ENCODE measurements at places on chromosomes 6 and 20.

GRCh38 chr20:1391640-1392442 lies 1.0 kb downstream of the FKBP1A start:
- peak; percentile 37 for DNase-seq

- DNase-seq = no peak
Observed at GRCh38 chr20:38120625-38120988, 44.5 kb downstream of the TGM2 start.

GRCh38 chr6:136213853-136214252 lies 36.3 kb downstream of the MTFR2 start:
- no peak for DNase-seq

DNA sequence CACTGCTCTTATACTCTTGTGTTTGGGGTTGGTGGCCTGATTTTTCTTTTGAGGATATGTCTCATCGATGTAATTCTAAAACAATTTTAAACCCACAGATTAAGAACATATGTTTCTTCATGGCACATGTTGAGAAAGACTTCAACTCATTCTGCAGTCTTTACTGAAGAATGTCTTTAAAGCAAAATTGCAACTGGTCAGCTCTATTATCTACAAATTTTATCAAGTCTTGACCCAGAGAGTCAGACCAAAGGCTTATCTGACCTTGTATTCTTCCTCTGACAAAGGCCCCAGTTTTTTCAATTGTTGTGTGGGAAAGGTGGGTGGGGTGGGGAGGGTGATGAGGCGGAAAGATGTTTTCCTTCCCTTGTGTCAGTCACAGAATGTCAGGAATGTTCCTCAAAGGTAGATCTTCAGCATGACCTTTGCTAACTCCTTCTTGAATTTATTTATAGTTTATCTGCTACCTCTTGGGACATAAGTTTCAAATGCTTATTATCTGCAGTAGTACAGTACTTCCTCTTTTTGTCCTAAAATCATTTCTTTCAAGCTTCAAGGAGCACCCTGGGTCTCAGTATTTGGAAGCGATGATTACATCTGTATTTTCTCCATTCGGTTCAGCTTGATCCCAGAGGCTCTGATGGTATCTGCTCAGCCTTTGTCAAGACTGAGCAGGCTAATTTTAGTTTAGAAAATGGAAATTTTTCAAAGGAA lies 63.2 kb upstream of the TIAM2 start:
- no peak for DNase-seq

DNA sequence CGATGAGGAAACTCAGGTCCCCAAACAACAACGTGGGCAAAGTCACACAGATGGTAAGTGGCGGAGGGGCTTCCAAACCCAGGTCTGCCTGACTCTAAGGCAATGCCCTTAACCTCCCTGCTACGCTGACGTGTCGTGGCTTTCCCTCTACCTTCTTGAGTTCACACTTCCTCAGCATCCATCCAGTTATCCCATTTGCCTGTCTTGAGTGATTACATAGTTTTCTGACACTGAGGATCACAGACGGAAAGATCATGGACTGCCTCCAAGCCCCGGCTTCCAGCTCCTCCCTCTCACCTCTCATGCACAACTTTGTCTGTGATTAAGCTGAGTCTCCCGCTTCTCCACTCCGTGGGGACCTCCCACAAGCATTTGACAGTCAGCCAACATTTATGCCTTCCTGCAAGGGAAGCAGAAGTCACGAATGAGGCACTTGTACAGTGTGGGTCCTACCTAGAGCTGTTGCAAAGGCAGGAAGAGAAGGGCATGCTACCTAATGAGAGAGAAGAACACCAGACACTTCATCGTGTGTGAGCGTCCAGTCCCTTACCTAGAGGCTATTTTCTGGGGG lies 33.8 kb downstream of the TBC1D7 start:
- no peak for DNase-seq

- no peak for DNase-seq
Observed at GRCh38 chr20:14046534-14046933, 51.2 kb downstream of the MACROD2 start.

GRCh38 chr20:30812739-30813411 lies 444.6 kb upstream of the DEFB115 start:
- no peak for DNase-seq

DNA sequence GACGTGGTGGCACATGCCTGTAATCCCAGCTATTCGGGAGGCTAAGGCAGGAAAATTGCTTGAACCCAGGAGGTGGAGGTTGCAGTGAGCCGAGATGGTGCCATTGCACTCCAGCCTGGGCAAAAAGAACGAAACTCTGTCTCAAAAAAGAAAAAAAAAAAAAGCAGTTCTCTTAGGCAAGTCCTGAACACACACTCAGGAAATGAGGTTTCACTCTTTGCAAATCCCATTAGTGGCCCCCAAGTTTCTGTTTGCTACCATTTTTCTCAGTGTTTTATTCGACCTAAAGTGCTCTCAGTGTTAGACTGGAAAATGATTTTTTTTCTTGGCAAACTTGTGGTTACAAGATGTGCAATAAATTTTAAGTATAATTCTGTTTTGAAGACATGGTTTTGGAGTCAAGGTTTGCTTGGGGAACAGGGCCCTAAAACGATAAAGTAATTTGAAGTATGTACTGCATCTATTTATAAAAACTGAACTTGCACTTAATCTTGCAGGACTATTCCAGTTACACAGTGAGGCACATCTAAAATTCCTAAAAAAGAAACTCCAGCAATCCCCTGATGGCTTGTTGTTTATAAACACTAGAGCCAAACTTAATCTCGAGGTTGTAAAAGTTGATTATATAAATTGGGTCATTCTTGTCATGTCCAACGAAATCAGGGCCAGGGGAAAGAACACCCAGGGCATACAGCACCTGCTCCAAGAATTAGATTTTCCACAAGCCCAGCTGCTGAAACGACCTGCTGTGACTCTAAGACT lies 42.6 kb downstream of the MAP1LC3A start:
- no peak for DNase-seq

DNA sequence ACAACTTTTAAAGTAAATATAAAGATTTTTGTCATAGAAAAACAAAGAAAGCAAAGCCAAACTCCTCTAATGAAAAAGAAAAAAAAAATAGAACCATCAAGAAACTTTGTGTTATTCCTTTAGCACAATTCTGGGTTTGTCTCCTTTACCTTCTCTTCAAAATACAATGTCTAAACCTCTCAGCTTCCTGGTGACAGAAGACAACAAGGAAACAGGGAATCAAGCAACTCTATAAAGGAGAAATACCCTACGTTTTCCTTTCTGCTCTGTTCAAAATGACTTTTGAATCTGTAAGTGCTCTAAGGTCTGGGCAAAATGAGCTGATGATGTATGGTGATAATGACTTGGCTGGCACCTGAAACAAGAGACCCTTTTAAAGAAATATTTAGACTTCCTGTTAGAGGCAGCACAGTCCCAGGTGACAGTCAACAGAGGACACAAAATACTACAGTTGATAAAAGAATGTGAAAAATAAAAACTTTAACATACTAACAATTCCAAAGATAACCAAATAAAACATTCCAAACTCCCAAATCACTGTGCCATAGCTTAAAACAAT lies 101.4 kb downstream of the PRDM1 start:
- no peak for DNase-seq

- DNase-seq = no peak
Observed at GRCh38 chr6:42249279-42249678, 31.6 kb upstream of the MRPS10 start.

DNA sequence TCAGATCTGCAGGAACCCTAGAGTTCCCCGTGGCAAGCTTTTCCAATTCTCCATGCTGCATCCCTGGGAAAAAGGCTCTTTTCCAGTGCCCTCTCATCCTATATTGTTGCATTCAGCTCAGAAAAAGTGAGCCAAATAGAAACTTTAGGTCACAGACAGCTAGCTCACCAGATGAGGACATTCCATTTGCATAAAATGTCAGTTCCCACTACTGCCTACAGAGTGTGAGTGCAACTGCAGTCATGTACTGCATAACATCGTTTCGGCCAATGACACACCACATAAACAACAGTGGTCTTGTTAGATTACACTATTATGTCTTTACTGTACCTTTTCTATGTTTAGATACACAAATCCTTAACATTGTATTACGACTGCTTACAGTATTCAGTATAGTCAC lies 8.6 kb downstream of the HS3ST5 start:
- no peak for DNase-seq

GRCh38 chr20:39105551-39105950 lies 143.4 kb downstream of the DHX35 start:
- DNase-seq = no peak

DNA sequence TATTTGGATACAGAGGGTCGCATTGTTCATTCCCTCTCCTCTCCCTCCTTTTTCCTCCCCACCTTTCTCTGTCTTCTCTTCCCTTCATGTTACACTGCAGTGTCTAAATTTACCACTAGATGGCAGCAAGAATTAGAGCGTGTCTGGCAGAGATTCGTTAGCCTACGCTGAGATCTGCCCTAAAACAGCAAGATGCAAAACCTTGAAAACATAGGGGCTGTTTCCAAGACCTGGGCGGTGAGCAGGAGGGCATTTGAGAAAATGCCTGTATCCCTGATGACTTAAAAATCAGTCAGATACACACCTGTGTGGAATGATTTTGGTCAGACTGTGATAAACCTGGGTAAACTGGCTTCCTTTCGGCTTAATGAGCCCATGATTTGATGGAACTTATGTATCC lies 101.5 kb upstream of the ISM1 start:
- no peak for DNase-seq

GRCh38 chr20:15991279-15991678 lies 582.0 kb downstream of the KIF16B start:
- DNase-seq = no peak

GRCh38 chr6:112710710-112711109 lies 363.6 kb downstream of the RFPL4B start:
- no peak for DNase-seq

DNA sequence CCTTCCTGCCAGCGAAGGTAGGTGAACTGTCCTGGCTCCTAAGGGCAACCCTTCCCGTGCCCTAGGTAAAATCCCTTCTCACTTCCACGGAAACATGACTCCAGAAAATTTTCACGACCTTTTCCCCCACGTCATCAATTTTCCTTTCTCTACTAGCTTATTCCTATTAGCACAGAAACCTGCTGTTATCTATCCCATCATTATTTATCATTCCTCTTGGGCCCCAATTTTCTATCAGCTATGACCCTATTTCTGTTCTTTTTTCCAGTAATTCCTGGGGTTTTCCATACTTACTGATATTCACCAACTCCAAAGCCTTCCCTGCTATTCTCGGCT lies 23.8 kb upstream of the GCM1 start:
- DNase-seq = no peak

DNA sequence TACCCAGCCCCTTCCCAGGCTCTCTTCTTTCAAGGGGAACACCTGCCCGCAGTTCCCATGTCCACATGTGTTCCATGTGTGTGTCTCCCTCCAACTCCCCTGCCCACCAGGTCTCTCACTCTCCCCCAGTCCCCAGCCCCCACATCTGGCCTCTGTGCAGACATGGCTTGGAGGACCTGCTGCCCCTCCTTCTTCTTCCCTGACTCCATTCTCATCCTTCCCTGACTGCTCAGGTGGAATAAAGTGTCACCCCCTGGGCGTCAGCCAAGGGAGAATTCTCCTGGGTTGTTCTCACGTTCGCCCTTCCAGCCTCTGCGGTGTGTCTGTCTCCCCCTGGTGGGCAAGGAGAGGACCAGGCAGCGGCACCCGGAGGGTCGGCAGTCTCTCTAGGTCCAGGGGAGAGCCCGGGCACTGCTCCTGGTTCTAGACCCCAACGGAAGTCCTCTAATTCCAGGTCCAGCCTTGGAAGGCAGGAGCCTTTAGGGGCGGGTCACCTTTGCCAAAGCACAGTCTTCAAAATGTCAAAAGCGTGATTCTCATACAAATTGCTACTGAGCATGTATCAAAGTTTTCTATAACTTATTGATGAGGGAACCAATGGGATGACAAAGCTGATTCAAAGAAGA lies 50.5 kb downstream of the EBF4 start:
- DNase-seq = peak; percentile 72

- no peak for DNase-seq
Observed at GRCh38 chr6:30470968-30471367, 18.3 kb upstream of the HLA-E start.

- DNase-seq = no peak
Observed at GRCh38 chr20:370151-370600, 10.4 kb upstream of the TRIB3 start.

GRCh38 chr6:11798538-11798937 lies 19.9 kb upstream of the ADTRP start:
- DNase-seq = no peak

DNA sequence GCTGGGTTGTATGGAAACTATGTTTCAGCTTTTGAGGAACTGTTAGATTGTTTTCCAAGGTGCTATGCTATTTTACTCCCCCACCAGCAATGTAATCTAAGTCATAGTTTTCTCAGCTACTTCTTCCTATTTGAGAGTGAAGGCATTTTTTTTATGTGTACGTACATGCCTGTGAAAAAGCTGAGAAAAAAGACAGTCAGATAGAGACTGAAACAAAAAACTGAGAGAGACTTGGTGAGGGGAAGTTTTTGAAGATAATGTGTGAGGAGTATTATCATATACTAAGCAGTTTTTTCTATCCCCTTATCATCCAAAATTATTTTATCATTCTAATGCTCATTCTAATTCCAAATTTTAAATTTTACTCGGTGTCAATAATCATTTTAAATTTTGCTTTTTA lies 780.0 kb downstream of the BCKDHB start:
- DNase-seq = no peak

DNA sequence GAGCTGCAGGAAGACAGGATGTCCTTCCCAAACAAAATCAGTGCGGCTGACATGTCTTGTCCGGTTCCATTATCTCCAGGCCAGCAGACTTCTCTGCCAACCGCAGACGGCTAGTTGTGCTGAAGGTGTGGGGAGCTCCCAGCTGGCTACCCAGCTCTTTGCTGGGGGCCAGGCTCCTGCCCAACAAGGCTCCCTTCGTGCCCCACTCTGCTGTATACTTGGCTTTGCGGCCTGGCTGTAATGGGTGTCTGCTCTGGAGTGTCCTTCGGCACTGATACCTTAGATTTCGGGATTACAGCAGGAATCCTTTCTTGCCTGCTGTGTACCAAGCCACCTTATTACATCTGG lies 48.7 kb upstream of the IRF4 start:
- DNase-seq = no peak

- DNase-seq = no peak
Observed at GRCh38 chr6:165952514-165952913, 215.1 kb downstream of the TBXT start.

DNA sequence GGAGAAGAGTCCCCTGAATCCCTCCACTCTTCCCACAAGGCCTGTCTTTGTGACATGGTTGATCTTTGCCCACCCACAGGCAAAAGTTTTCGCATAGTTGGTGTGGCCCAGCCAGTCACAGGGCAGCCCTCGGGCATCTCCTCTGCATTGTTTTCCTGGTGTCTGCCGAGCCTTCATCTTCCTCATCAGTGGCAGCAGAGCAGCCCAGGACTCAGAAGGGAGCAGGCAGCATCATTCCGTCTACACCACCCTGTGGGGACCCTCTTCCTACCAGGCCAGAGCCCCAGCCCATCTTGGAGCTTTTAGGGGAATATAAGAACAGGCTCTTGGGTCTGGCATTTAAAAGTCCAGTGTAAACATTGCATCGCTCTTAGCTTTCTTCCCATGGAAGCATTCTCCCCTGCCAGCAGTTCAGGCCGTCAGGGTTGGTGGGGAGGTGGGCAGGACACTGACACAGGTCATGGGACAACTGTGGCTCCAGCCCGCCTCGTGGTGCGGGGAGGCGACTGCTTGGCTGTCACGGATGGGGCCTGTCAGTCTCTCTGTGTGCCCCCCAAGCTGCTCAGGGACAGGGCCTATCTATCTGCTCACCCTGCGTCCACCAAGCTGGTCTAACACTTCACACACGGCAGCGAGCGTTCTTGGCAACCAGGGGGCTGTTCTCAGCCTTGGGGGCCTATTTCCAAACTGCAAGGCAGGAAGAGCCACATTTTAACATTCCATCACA lies 38.3 kb downstream of the PDRG1 start:
- no peak for DNase-seq
